ENCODE measurements at places on chromosomes 13 and 19.

- peak; percentile 78 for DNase-seq
Measured at GRCh38 chr19:15452111-15453047, 2.6 kb upstream of the WIZ start.

DNA sequence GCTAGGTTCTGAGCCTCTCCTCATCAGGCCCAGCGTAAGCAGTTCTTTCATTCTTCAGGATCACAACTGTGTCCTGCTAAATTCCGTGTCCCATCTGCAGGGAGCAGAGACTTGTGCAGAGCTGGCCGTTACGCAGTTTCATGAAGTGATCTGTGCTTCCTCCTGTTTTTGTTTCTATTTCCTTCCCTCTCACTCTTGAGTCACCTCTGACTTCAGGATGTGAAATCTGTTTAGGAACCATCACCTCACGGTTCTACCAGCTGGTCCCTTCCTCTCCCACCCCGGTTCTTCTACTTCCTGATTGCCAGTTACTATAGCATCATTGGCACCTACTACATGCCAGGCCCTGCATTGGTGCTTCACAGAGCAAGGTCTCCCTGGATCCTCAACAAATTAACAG is 8.5 kb downstream of the MAU2 start:
- DNase-seq, result no peak

GRCh38 chr13:35812736-35813135 is 318.4 kb downstream of the DCLK1 start:
- DNase-seq, result peak; percentile 63

GRCh38 chr19:39915848-39916215 is 18.6 kb downstream of the FCGBP start:
- DNase-seq, result no peak

DNA sequence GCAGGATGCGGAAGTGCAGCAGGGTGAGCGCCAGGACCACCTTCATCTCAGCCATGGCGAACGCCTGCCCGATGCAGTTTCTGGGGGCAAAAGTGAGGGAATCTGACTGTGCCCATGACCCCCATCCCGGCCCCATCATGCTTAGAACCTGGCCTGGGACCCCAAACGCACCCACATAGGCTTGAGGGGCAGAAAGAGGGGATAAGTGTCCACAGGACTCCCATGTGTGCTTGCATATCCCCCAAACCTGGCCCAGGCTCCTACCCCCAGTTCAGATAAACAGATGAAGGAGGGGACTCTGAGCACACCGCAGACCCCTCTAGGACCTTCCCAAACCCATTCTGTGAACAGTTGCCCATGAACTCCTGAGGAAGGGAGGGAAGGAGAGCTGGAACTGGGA is 16.0 kb upstream of the CYP4F2 start:
- no peak for DNase-seq

DNA sequence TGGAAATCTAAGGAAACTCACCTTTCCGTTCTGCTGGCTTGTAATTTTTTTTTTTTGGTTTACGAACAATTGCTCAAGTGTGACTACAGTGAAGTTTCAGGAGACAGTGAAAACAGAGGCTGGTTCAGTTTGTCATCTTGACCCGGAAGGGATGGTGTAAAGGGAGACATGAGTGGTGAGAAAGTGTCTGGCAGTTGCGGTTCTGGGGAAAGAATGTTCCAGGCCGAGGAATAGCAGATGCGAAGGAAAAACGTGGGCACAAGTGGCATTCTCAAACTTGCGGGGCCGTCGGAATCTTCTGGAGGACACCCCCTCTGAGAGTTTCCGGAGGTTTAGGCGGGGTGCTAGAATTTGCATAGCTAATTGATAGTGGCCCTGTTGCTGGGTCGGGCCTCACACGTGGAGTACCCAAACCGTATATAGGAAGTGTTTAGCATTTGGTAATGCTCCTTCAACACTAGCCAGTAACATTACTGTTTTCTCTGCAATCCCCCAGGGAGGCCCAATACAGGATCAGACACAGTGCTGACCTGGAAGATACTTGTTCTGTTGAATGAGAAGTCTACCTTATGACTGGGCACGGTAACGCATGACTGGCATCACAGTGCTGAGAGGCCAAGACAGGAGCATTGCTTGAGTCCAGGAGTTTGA is 2.8 kb upstream of the TNFSF9 start:
- no peak for DNase-seq

- DNase-seq, result no peak
Measured at GRCh38 chr19:28934631-28935030, 278.3 kb downstream of the UQCRFS1 start.

DNA sequence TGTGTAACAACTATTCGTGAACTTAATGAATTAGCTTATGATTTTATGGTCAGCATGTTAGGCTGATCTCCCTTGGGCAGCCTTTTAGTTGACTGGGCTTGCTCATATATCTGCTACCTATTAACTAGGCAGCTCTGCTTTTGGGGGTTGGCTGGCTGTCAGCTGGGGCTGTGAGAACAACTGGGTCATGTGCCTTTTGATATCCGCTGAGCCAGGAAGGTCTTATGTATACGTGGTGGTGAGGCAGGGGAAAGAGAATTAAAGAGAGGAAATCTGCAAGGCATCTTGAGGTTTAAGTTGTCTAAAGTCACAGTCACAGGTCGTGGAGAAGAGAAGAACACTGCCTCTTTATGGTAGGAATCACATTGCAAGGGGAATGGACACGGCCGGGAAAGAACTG is 206.9 kb downstream of the LMO7 start:
- no peak for DNase-seq

DNA sequence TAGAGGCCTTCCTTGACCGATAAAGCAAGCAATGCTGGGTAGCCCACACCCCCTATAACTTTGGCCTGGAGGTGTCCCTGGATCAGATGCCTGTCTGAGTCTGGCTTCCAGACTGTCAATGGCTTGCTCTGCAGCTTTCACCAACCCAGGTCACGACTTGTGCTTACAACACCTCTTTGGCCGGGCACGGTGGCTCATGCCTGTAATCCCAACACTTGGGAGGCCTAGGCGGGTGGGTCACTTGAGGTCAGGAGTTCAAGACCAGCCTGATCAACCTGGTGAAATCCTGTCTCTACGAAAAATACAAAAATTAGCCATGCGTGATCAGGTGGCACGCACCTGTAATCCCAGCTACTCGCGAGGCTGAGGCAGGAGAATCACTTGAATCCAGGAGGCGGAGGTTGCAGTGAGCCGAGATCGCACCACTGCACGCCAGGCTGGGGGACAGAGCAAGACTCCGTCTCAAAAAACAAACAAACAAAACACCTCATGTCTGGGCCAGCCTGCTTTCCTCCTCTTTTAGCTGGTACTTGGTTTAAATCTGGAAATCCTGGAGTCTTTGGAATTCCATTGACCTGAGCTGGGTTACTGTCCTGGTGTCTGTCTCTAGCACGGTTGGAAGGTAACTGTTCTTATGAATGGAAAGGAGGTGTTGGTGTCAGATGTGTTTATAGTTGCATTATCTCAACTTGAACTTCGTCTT is 10.3 kb upstream of the GARRE1 start:
- no peak for DNase-seq

DNA sequence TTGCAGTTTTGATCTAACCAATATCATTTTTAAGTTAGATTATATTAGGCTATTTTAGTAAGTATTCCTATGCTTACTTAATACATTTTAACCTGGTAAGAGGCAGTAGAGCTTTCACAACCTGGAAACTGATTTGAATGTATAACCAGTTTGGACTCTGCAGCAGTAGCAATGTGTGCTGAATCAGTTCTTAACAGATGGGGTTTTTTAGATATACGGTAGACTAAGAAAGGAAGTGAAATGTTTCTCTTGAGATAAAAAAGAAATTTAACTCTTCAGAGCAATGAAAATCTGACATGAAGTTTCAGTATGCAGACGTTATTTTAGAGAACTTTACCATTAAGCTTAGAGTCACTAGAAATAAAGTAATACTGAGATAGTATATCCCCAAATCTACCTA is 2.7 kb downstream of the NBEA start:
- no peak for DNase-seq

- peak; percentile 80 for DNase-seq
Measured at GRCh38 chr19:15037586-15037985, 11.7 kb upstream of the CASP14 start.

GRCh38 chr13:79353693-79354092 is 52.4 kb downstream of the RBM26 start:
- DNase-seq, result no peak

- DNase-seq, result no peak
Measured at GRCh38 chr19:6718741-6719539, 1.5 kb downstream of the C3 start.

- no peak for DNase-seq
Measured at GRCh38 chr13:62781866-62782265, 1366.2 kb upstream of the PCDH20 start.

GRCh38 chr19:45505151-45505995 is 1.9 kb upstream of the VASP start:
- DNase-seq, result no peak

GRCh38 chr19:4370418-4371041 is 27.2 kb downstream of the MPND start:
- no peak for DNase-seq

- no peak for DNase-seq
Measured at GRCh38 chr19:2415281-2415972, 12.0 kb downstream of the TIMM13 start.

GRCh38 chr19:51546650-51547396 is 15.4 kb upstream of the SIGLEC6 start:
- no peak for DNase-seq

DNA sequence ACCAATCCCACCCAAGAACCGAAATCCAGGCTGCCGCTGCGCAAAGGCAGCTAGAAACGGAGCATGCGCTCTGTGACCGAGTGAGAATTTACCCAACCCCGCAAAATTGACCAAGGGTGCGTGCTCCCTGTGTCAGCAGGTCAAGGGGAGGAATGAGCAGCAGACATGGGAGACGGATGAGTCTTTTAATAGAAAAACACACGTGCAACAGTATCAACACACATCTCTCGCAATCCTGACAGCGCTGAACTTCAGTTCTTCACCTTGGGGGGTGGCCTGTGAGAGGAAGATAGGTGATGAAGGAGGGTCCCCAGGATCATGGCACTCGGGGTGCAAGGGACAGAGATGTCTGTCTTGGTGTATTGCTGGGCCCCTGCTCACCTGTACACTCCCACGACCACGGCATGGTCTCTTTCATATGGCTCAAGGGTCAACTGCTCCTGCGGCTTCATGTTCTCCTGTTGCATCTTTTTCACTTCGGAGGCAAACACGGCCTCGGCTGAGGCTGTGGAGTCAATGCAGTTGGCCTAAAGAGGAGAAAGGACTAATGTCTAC is 402 bp upstream of the DYRK1B start:
- no peak for DNase-seq

GRCh38 chr13:20193907-20194631 is 1.3 kb upstream of the GJB2 start:
- no peak for DNase-seq

GRCh38 chr19:27765912-27766725 is 1446.8 kb downstream of the UQCRFS1 start:
- DNase-seq, result no peak

DNA sequence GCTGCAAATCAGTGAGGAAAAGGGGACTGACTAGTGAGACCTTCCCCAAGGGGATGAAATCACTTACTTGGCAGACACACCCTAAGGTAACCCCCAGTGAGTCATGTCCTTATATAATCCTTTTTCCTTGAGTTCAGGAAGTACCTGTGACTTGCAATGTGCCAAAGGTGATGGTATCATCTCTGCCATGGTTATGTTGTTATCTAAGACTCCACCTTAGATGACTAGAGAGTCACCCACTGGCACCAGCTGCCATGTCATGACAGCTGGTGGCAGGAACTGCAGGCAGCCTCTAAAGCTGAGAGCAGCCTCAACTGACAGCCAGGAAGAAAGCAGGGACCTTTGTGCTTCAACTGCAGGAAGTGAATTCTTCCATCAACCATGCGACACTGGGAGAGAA is 12.5 kb downstream of the PBX4 start:
- no peak for DNase-seq

GRCh38 chr13:79918620-79919019 is 422.3 kb downstream of the SPRY2 start:
- no peak for DNase-seq

GRCh38 chr13:28140433-28141125 is 2.2 kb downstream of the PAN3 start:
- no peak for DNase-seq

- no peak for DNase-seq
Measured at GRCh38 chr13:108377646-108378206, 108.2 kb downstream of the TNFSF13B start.

DNA sequence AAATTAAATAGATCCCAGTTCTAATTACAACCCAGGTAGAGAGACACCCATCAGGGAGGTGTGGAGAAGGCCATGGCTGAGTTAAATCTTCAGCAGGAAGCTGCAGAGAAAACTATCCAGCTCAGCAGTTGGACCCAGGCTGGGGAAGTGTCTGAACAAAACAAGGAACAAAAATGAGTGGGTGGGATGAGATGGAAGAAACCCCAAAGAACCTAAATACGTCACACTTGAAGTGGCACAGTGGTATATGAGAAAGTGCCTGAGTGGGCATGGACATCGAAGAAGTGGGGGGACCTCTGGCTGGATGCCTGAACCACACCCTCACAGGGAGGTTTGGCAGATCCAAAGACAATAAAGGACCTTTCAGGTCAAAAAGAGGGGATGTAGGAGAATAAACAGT is 3.5 kb upstream of the EPHX3 start:
- no peak for DNase-seq

- no peak for DNase-seq
Measured at GRCh38 chr13:113762075-113762474, 3.0 kb downstream of the TMEM255B start.

- no peak for DNase-seq
Measured at GRCh38 chr19:4699826-4700692, 23.6 kb downstream of the DPP9 start.

DNA sequence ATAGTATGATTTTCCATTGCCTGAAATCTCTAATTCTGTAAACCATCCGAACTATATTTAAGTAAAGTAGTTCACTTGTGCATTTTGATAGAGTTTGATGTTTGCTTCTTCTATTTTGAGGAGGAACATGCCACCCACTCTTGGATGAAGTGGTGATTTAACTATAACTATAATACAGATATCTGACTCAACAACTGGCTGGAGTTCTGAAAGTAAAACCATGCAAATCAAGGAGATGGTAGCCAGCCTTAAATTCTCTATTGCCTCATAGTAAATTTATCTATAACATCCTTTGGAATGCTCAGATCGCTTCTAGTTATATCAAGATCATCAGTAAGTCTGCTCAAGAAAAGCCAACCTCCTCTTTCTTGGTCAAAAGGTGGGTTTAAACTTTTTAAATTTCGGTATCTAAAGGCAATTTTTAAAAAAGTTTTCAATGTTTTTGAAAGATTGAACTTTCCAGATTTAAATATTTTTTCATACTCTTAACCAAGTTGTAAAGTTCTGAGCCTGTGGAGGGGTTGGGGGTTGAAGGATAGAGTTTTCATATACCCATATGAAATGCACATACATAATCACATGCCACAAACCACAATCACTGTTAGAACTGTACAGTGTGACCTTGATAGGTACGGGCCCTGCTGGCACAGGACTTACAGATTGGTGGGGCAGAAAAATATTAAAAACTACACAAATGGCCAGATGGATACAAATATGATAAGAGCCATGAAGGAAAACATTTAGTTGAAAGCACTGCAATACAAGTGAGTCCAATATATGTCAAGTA is 90.5 kb upstream of the RFC3 start:
- no peak for DNase-seq

Data from hindlimb muscle (tissue), 1 donor.